ENCODE measurements at places on chromosomes 2 and 18.

DNA sequence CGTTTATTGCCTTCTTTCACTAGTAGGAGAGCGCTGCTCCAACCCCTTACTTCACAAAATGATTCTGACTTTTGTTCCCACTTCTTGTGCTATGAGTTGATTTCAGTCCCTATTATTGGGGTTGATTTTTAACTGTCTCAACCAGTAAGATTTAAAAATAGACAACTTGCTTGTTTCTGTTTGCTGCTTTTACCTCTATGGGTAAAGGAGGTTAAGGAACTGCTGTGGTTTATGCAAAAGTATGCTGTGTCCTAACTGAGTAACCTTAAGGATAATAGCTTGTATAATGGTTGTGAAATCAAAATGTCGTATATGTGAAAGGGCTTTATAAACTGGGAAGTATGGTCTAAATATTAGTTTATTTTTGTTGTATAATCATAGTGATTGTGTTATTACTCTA is 22.6 kb downstream of the ALMS1 start:
- DNase-seq: no peak

- no peak for DNase-seq
Measured at GRCh38 chr2:62150597-62151305, 45.2 kb upstream of the B3GNT2 start.

DNA sequence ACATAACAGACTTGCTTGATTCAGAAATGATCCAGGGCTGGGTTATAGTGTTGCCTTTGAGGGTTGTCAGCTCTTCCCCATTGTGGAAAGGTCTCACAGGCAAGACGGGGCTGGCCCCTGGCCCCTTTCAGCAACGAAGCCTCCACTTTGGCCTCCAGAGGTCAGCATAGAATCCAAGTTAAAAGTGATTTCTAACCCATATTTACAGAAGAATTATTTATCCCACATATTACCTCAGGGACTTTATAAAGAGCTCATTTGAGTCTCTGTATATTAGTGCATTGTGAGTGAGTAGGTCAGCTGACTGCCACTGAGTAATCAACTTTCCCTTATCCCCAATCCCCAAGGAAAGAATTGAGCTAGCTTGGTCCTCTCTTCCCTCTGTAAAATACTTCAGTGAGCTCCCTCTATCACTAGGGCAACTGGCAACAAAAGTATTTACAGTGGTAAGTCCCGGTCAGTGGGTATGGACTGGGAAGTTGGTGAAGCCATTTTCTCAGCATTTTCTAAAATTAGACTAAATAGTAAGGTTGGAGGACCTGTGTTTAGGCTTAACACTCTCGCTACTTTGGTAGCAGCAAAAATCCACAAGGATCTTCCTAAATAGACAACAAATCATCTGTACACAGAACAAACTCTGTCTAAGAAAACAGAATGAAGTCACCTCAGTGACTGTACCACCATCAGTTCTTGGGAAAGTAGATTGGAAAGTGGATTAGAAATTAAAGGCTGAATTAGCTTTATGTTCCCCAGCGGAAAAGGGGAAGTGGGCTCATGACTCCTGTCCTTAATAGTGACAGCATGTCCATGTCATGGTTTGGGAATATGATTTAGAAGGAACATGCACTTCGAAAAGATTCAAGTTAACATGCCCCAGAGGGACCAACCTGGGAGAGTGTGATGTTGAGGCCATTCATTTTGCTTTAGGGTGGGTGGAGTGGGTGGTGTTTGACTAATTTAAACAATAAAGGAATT is 171.0 kb upstream of the SIX3 start:
- DNase-seq: no peak

DNA sequence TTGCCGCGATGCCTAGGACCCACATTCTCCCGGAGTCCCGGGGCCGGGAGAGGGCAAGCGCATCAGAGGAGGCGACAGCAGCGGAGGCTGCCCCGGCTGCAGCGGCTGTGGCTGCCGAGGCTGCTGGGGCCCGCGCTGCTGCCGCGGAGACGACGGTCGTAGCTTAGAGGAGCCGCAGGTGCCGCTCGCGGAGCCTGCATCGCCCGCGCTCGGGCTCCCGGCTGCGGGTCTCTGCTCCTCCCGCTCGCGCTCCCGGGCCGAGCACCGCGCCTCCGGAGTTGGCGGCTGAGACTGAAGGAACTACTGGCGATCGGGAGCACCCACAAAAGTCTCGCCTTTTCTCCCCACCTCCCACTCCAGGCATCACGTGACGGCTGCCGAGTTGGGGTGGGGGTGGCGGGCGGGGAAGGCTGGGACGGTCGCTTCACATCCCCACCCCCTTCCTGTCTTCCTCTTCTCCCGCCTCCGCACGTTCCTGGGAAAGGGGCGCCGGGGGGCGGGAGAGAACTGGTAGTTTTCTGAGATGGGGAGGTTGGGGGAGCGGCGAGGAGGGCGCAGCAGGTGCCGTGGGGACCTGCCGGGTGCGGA is at the start of gene LYPD1:
LYPD1 (minus strand) TSS at position 298 of the 588 bp plus-strand sequence; CDS start at position 25, 273 bp downstream.
- no peak for DNase-seq

- DNase-seq: no peak
Measured at GRCh38 chr2:240688553-240688919, 3.1 kb upstream of the AQP12A start.

GRCh38 chr18:53193870-53194269 is 853.9 kb downstream of the DCC start:
- DNase-seq: no peak

- no peak for DNase-seq
Measured at GRCh38 chr2:147806846-147807245, 38.0 kb upstream of the ACVR2A start.

DNA sequence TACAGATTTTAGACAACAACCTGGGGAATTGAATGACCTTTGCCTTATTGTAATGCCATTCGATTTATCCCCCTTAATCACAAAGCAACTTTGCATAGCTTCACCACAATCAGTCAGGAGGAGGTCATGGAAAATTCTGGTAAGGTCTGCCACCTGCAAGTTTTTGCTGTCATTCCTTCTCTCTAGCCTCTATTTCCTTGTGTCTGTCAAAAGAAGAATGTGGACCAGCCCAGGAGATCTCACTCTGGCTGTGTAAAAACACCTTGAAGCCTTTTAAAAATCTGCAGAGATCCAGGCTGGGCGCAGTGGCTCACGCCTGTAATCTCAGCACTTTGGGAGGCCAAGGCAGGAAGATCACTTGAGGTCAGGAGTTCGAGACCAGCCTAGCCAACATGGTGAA is 74.1 kb upstream of the BZW1 start:
- DNase-seq: no peak

DNA sequence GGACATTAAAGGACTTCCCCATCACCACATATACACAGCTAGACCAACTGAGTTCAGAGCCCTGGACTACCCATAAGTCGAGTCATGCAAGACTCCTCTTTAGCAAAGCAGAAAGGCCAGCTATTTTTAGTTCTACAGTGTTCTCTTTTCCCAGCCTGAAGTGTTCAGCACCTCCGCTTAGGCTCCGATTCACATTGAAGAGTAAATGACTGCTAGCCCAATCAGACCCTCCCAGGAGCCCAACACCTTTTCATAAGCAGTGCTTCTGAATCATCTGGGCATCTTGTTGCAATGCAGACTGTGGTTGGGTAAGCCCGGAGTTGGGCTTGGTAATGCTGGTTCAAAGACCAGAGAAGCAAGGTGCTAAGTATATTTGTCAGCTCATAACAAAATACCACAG is 138.6 kb upstream of the MSH6 start:
- no peak for DNase-seq

- DNase-seq: no peak
Measured at GRCh38 chr2:232213176-232213575, 165.4 kb upstream of the ALPP start.

DNA sequence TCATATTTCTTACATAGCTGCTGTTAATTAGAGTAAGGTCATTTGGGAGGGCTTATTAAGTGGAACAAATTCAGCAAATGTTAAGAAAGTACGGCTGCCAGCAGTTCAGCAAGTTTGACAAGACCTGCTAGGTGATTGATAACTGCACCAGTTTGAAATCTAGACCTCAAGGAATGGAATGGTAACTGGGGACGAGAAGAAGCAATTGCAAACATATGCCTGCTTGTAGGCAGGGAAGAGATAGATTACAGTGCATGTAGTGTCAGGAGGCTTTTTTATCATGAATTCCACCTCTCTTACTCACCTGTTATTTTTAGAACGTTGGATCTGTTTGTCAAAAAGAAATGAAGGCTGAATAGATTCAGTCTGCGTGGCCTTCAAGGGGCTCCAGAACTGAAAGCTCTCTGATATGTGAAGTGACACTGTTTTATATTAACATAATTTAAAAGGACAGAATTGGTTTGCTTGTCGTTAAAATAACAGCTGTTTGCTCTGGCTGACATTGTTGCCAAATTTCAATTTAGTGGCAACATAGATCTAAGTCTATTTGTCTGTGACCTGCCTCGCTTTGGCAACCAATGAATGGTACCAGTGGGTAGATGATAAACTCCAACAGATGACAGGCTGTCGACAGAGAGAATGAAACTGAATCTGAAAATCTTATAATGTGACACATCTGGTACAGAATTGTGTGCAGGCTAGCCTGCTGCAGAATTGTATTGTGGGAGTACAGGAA is 199.3 kb downstream of the ZNF407 start:
- no peak for DNase-seq

GRCh38 chr2:172247203-172247602 is 144.5 kb upstream of the DLX2 start:
- no peak for DNase-seq

- DNase-seq: no peak
Measured at GRCh38 chr2:230691005-230691647, 21.5 kb upstream of the CAB39 start.

DNA sequence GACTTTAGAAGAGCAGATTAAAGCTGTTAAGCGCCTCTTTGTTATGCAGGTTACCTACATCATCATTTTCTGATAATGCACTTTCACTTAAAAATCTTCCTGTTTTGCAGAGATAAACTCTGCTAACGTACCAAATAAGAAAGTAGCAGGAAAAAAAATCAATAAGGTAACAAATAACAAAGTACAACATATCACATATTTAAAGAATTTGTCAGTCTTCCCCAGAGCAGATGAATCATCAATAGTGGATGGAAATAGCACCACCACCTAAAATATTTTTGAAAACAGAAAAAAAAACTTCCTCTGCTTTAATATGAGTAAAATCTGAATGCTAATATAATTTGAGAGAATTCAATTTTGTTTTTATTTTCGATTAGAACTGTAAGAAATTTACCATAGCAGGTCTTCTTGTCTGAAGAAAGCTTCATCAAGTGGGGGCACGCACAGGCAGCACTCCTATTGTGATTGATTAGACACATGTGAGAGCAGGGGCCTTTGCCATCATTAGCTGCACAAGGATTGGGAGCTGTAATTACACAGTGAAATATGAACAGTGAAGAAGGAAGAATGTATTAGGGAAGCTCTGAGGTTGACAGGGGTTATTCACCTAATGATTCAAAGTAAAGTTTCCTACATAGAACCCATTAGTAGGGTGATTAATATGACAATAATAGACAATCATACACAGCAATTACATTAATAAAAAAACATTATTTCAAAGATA is 1279.4 kb downstream of the LRP1B start:
- DNase-seq: no peak

DNA sequence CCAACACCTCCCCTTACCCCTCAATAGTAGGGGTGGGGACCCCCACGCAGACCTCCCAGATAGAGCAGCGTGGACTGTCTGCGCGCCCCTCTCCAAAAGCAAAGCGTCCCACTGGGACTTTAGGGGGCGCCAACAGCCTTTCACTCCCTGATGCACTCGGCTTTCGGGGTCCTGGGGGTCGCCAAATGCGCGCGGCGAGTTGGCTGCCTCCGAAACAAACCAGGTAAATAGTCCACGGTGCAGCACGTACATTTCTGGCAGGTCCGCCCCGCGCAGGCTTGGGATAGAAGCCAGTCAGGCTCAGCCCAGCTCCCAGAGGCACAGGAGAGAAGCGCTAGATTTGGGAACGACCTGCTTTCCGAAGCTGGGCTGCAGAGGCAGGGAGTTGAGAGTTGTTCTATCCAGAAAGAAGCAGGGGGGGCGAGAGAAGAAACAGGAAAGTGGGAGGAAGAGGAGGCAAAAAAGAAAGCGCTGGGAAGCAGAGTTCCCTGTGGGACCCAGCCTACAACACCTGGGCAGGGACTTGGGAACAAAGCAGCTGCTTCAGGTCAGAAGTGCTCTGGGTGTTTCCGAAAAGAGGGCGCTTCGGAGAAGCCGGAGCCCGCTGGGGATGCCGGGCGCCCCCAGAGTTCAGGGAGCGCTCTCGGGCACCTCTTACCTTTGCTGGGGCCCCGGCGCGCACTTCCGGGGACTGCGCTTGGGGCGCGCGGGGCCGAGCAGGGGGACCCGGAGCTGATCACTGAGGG is 544 bp downstream of the EVA1A start:
- no peak for DNase-seq

GRCh38 chr2:32788114-32788513 is 158.6 kb upstream of the LTBP1 start:
- no peak for DNase-seq

DNA sequence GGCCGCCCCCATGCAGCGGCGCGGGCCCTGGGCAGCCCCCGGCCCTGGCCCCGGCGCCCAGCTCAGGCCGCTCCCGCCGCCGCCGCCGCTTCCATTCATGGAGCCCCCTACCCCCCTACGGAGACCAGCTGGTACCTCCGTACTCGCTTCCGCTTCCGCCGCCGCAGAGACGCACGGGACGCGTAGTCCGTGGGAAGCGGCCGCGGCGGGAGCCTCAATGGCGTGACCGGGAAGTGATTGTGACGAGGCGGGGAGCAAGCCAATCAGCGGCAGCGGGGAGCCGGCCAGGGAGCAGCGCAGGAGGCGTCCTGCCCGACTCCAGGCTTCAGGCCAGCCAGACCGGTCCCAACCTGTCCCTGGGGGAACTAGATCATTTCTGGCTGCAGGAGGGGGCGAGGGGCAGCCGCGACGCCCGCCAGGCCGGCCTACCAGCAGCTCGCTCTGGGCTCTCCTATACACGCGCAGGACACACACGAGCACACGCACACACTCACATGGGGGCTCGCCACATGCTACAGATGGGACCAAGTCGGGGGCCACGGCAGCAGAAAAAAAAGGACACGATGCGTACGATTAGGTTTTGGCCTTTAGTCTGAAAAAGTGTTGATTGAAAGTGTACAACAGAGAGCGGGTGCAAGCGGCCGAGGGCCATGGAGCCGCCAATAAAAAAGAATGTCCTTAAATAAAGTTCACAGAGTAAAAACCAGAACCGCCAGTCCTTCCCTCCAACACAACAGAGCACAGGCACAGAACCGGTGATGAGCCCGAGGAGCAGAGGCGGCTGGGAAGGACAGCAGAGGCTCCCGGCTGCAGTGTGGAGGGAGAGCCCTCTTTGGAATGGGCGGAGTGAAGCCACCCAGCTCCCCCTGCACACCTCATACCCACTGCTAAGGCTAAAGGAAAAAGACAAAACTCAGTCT is at the start of gene ZNF513:
ZNF513 (minus strand) TSS at position 109 of the 920 bp plus-strand sequence. CDS start 208 bp downstream, outside the sequence.
- DNase-seq: peak; percentile 91

DNA sequence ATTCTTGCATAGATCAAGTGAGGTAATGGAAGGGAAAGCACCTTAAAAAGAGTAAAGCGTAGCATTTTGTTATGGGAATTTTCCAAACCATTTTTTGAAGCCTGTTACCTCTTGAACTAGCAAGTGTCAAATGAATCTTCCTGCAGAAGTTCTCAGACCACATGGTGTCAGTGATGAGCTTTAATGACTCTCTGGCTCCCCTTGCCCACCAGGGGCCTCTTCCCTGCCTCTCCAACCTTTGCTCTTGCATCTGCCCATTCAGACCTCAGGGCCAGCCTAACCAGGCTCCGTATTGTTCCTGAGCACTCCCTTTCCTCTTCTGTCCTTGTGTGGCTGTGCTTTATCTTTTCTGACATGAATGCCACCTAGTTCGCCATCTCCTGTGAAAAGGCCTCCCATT is 155.9 kb downstream of the DIS3L2 start:
- no peak for DNase-seq
